CD8-positive, alpha-beta T cell (primary cell): ENCODE measurements at places on chromosomes 16 and 17.

DNA sequence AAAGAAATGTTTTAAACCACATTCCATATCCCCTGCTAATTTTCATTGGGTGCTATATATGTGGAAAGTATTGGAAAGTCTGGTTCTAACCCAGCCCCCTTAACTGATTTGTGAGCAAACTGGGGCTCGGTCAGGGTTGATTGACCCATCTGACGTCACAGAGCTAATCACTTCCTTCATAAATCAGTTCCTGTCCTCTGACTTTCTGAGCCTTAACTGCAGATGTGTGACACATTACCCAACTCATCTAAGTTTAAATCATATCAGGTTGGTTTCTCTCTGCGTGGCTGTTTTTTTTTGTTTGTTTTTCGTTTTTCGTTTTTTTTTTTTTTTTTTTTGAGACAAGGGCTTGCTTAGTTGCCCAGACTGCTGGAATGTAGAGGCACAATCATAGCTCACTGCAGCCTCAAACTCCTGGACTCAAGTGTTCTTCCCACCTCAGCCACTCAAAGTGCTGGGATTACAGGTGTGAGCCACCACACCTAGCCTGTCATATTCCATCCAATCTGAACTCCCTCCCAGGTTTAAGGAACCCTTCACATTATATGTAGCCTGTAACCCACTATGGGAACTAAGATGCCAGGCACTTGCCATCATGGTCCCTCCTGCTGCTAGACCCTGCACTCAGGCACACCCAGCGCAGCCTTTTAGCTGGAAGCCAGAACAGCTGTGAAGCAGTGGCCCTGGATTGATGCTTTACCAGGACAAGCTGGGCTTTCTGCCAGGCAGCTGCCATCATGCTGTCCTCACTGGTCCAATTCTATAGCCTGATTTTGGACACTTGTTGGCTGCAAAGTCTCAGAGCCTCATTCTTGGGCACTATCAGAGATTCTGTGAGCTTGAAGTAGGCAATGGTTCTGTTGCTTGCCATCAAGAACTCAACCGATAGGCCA, 6.9 kb upstream of the BPTF start:
- DNase-seq = no peak

- no peak for DNase-seq
These were observed 316.1 kb downstream of the PHKB start for GRCh38 chr16:47777220-47777619.

DNA sequence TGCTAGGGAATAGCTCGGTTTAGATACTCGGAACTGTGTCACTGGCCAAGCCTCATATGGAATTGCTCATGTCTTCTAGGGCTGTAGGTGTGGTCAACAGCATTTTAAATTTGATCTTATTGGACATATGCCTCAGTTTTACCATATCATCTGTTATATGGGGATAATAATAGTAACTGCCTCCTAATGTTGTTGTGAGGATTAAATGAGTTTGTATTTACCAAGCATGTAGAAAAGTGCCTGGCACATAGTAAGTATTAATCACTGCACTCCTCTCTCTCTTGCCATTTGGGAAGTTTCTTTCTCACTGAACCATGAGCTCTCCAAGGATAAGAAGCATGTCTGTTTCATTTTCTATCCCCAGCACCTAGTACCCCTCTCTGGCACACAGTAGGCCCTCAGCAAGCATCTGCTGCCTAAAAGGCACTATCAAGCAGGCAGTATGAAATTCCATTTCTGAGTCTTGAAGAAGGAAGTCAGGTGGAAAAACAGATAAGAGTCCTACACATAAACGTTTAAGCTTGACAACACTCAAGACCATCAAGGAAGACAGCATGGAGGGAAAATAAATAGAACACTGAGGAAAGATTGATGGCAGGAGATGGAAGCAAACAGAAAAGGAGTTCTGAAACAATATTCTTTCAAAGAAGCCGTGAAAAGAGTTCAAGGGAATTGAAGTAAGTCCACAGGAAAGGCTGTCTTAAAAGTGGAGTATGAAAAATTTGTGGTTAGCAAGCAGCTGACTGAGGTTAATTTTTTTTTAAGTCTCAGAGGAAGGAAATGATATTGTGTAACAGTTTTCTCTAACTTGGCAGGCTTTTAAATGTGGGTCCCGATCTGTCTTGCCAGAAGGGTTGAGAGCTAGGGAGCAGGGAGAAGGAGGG, 2.2 kb upstream of the ATP6V0A1 start:
- no peak for DNase-seq

DNA sequence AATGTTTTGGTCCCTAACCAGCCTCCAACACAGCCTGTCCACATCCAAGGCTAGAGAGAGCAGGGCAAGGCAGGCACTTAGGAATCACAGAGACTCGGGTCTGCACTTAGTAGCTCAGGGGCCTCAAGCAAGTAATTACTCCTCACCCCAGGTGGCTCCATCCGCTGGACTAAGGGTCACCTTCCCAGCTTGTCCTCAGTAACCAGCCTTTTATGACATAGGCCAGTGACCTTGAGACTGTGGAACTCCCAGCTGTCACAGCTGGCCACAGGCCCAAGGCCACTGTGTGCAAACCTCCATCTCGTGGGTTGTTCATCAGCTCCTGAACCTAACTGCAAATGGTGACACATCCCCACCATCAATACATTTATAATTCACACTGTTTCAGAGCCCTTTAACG, 68.6 kb downstream of the CDYL2 start:
- no peak for DNase-seq

- DNase-seq = no peak
These were observed 105.2 kb downstream of the CLEC16A start for GRCh38 chr16:11049396-11050059.

- DNase-seq = peak; percentile 28
These were observed 599 bp downstream of the MRC2 start for GRCh38 chr17:62627904-62628633.
